Panc1 (cell line): ENCODE measurements at places on chromosomes 3 and 15.

DNA sequence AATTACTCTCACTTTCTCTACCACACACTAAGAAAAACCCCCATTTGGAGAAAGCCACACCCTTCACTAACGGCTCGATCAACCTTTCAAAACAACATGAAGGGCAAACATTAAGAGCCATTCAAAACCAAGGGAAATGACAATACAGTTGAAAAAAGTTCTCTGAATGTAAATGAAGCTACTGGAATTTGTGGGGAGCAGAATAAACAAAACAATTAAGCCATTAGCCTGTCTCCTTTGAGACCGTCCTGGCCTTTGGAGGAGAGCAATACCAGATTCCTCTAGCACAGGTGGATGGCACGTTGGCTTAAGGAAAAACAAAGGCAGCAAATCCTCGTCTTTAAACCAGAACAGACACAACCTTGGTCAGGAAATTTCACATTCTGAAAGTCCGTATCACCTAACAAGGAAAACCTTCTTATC is 18.7 kb downstream of the MYO1E start:
- DNase-seq: no peak

- DNase-seq: no peak
Observed at GRCh38 chr15:80396096-80396495, 8.1 kb upstream of the ARNT2 start.

DNA sequence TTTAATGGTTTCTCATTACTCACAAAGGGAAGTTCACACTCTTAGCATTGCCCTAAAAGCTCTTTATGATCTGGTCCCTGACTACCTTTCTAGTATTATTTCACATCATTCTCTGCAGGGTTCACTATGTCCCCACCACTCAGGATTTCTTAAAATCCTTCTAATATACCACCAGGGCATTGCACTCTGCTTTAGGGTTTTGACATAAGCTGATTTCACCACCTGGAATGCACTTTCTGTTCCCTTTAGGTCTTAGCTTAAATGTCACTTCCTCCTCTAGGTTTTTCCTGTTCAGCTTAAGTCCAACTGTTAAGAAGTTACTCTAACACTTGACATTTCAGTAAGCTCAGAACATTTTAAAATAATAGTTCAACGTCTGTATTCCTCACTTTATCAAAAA is 81.7 kb downstream of the HCN4 start:
- no peak for DNase-seq

DNA sequence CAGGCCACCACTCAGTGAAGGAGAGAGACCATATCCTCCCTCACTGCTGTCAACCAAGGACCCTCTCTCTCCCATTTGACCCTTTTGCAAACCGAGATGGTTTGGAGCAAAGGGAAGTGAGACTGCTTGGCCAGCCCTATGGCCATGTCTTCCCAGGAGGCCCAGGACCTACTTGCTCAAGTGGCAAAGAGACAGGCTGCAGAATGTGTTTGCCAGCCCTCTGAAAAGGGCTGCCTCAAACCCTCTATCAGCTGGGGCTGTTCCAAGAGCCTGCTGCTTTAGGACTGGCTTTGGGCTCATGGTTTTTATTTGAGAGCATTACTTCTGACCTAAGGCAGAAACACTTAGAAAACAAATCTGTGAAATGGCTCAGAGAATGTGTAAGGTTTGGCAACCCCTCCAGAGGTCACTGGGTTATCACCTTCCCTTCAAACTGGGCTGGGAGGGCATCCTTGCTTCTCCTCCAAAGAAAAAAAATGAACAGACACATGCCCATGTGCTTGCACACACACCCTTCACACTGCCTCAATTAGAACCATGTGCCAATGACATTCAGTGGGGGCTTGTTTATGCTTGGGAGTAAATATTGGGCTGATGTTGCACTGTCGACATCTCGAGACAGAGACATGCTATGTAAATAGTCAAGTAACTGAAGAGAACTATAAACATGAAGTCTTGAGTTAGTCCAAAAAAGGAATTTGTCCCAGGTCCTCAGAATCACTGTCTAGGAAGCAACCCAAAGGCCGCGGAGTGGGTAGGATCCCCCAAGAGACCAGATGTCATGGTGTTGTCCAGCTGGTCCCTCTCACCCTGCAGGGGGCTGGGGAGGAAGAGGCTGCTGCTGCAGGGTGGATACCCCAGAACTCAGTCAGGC is 49.8 kb upstream of the CTDSPL start:
- DNase-seq: no peak

DNA sequence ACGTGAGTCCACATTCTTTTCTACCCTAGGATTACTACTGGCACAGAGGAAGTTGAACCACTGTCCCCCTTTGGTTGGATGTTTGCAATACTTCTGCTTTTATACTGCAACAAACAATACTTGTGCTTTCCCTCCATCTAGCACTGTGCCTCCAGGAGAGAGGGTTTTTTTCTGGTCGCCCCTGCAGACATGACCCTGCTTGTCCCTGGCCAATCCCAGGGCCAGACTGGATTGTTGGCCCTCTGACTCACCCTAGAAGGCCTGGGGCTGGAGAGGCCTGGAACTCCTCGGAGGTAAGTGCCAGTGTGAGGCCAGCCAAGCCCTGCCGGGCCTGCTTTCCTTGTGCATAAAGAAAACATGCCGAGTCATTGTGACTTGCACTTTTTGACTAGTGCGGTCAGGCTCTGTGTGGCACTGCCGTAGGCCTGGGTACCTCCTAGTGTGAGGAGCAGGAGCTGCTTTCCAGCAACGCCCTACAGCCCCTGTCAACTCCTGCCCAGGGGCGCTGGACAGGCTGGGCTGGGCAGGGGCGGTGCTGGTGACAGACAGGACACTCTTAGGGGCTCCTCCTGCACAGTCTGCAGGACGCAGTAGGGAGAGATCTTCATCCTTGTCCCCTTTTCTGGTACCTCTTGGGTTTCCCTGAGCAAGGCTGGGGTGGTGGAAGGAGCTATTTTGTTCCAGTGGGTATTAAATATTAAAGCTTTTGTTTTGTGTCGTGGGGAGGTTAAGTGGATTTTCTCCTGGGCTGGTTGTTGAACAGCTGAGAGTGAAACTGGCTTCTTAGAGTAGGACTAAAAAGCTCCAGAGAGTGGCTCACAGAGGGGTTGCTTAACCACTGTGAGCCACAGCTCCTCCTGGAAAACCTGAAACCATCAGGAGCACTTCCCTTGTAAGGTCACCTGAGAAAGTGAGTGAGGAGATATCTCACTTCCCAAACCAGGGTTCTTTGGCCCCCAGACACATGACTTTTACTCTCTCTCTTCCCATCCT is 14.4 kb upstream of the TKT start:
- peak; percentile 45 for DNase-seq

DNA sequence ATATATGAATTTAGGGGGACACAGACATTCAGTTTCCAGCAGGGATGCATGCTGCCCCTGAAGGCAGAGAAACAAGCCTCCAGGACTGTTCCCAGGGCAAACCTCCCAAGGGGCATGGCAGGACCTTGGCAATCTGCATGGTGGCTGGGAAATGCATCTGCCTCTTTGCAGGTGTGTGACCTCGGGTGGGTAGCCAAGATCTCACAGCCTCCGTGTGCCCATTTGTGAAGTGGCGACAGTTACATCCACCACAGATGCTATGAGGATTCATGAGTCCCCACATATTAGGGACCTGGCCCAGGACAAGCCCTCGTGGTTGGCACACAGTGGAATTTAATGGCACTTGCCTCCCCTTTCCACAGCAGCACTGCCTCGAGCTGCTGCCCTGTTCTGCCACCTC is 29.9 kb downstream of the SLC28A1 start:
- DNase-seq: no peak

DNA sequence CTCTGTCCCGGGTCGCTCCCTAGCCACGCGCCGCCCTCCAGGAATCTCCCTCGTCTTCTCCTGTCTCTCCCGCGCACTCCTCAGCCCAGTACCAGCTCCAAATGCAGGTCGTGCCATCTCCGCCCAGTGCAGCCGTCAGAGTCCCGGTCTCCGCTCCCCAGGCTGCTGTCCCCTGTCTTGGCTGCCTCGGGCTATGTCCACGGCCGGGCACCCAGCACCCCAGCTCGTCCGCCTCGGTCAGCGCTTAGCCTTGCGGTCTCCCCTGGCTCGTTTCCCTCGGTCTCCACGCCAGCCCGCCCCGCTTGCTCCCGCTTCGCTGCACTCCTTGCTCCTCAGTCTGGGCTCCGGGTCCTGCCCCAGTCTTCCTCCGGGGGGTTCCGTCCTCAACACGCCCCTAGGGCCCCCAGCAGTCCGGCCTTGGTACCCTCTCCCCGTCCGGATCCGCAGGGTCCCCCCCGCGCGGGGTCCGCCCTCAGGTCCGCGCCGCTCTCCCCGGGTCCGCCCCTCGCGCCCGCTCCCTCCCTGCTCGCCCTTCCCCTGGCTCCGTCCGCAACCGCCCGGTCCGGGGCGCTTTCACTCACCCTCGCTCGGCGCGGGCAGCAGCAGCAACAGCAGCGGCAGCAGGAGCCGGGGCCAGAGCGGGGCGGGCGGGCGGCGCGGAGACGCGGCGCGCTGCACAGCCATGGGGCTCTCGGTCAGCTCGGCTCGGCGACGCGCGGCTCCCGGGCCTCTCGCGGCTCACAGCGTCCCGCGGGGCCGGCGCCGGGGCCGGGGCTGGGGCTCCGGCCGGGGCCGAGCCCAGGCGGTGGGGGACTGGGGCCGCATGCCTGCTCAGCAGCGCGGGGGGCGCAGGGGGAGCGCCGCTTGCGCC is 462 bp downstream of the IGDCC3 start:
- DNase-seq: no peak

GRCh38 chr3:181253796-181254195 is 264.3 kb upstream of the DNAJC19 start:
- no peak for DNase-seq

GRCh38 chr3:56423661-56424099 is 44.6 kb downstream of the ERC2 start:
- no peak for DNase-seq

GRCh38 chr3:18035641-18036449 is 293.4 kb upstream of the TBC1D5 start:
- no peak for DNase-seq

- no peak for DNase-seq
Observed at GRCh38 chr15:43471975-43472374, 21.0 kb downstream of the TP53BP1 start.

DNA sequence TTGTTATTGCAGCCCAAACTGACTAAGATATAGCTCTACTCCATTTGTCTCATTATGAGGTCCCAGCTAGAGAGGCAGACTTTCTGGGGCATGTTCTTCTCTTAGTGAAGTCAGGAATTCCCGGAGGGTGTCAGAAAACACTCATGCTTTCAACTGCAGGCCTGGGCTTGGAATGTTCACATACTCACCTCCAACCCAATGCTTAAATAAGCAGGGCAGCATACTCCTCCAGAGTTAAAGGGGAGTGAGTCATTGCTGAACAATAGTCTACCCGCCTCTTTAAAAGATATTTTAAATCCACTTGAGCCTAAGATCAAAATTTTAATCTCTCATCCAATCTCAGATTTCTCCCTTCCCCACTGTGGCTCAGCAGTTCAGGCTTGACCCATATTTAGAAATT is 167.8 kb upstream of the DPH6 start:
- DNase-seq: no peak
